ENCODE measurements at places on chromosomes 16 and 17.

GRCh38 chr17:78759203-78759968 lies 22.7 kb downstream of the CYTH1 start:
- peak; percentile 49 for DNase-seq

- no peak for DNase-seq
Observed at GRCh38 chr16:51407199-51407598, 256.1 kb upstream of the SALL1 start.

DNA sequence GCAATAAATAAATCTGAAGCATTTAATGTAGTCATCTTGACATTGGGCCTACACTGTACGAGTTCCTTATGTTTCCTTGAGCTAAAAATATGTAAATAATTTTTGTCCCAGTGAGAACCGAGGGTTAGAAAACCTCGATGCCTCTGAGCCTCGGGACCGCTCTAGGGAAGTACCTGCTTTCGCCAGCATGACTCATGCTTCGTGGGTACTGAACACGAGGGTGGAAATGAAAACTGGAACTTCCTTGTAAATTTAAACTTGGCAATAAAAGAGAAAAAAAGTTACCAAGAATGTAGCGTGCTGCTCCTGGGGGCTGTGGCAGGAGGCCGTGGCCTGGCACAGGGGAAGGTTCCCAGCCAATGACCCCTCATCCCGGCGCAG lies 74.1 kb downstream of the SOCS1 start:
- DNase-seq = no peak

GRCh38 chr16:21644674-21645073 lies 7.7 kb downstream of the IGSF6 start:
- DNase-seq = no peak

- no peak for DNase-seq
Observed at GRCh38 chr17:68185820-68186219, 62.0 kb upstream of the AMZ2 start.

- no peak for DNase-seq
Observed at GRCh38 chr16:88068476-88069396, 117.5 kb downstream of the BANP start.

GRCh38 chr16:54459509-54460262 lies 173.1 kb upstream of the IRX3 start:
- DNase-seq = no peak

DNA sequence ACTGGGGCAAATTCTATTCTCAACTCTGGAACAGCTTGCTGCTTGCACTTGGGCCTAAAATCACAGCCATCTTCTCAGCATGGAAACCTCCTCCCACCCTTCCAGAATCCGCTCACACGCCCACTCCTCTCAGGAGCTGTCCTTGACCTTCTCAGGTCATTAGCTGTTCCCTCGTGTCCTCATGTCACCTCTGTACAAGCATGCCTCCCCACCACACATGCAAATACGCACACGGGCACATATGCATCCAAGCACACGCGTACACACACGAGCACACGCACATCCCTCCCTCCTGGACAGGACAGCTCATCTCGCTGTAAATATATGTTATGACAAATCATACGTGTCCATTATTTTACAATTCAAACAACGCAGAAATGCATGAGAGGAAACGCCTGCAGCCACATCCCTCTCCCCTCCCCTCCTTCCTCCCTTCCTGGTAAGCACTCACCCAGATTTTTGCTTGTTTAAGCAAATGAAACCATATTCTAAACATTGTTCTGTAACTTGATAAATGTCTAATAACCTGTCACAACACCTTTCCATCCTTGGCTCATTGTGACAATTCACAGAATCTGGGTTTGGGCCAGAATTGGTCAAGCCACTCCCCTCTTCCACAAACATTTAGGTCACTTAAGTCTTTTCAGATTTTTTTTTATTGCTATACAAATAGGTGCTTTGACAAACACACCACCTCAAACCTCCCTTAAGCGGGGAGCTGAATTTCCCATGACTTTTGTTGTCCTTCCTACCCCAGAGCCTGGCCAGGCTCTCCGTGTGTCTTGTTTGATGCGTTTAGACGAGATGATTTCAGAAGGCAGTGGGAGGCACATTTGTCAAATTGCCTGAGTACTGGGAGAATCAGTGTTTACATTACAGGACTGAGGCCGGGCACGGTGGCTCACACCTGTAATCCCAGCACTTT lies 41.7 kb downstream of the DNAH17 start:
- peak; percentile 89 for DNase-seq

GRCh38 chr17:6069539-6070429 lies at the start of gene WSCD1:
Gene WSCD1 (plus strand): TSS chr17:6070379. CDS start chr17:6080659, 10,280 bp downstream.
- DNase-seq = peak; percentile 48

GRCh38 chr17:7720125-7720524 lies 2.6 kb downstream of the DNAH2 start:
- DNase-seq = peak; percentile 36

GRCh38 chr16:84514295-84514873 lies 9.9 kb upstream of the MEAK7 start:
- DNase-seq = no peak

GRCh38 chr17:27438348-27438998 lies 17.8 kb upstream of the KSR1 start:
- DNase-seq = no peak

DNA sequence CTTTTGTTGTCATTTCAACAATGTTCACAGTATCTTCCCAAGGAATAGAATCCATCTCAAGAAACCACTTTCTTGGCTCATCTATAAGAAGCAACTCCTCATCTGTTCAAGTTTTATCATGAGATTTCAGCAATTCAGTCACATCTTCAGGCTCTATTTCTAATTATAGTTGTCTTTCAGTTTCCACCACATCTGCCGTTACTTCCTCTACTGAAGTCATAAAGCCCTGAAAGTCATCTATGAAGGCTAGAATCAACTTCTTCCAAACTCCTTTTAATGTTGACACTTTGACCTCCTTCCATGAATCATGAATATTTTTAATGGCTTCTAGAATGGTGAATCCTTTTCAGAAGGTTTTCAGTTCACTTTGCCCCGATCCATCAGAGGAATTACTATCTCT lies 102.1 kb downstream of the CDH13 start:
- DNase-seq = no peak
